ENCODE measurements at places on chromosomes 7 and 10. TPM values are rescaled to one million over a fixed set of nuclear protein-coding genes. Genes with fewer than 3 reads are reported as not detected.

Gene POLR1F
- 26.4 TPM for polyA plus RNA-seq

DNA sequence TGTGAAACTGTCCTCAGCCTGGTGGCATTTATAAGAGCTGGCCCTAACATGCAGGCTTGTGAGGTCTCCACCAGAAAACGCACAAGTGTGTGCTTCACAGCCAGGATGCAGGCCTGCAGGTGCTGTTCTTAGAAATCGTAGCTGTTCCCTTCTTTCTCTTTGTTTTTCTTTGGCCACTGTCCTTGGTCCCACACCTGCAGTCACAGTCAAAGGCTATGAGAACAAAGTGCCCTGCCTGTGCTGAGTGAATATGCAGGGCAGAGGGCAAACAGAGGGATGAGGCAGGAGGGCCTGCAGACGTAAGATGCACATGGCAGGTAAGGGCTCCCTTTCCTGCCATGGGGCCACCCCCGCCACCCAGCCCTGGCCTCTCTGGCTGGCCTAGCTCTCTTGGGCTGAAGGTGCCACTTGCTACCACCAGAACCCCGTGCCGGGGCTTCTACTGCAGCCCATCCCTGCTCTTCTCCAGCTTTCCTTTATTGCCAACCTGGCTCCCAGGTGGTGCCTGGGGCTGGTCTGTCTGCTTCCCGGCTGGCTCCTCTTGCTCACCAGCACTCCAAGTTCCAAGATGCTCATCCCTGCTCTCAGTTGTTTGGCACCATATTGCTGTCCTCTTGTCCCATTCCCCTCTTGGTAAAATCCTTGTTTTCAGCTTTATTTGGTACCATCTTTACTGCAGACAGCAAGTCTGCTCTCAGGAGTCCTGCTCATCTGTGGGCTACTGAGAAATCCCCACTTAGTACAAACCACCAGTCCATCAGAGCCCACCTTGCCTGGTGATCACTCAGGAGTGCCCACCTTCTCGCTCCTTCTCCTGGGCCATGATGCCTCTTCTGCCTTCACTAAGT lies 308.1 kb upstream of the ZMIZ1 start:
- DNase-seq: no peak

DNA sequence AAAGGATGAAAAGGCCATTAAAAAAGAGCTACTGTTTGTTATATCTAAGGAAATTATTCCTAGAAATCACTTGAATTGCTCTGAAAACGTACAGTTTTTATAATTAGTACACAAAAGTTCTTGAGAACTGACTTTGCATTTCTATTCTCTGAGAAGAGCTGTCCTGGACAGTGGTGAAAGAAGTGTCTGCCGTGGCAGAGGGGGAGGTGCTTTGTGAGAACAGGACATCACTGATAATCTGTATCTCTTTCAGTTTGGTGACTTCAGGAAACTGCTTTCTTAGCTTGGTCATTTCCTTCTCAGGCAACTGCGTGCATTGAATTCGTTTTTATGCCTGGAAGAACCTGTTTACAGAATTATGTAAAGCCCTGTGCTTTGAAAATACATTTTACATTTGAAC lies 52.1 kb downstream of the POLL start:
- no peak for DNase-seq

GRCh38 chr10:3737864-3738263 lies 47.1 kb downstream of the KLF6 start:
- no peak for DNase-seq

GRCh38 chr10:49243610-49244283 lies 55.2 kb upstream of the C10orf71 start:
- no peak for DNase-seq

Gene CLDN3
- polyA plus RNA-seq: not detected

DNA sequence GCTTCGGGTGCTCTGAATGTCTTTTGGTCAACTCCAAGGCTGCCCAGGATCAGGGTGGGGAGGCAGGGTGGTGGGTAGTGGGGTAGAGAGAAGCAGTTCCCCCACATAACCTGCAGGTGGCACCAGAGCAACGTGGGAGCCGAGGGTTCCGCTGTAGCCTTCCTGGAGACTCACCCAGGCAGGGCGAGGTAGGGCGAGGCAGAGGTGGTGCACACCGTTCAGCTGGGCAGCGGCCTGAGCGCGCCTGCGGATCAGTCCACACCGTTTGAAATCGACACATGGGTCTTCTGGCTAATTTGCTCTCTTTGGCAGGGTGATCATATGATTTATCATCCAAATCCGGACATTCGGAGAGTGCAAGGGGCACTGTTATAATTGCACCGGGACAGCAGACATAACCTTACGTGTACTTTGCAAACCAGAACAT lies 41.4 kb upstream of the MAP3K8 start:
- peak; percentile 70 for DNase-seq

DNA sequence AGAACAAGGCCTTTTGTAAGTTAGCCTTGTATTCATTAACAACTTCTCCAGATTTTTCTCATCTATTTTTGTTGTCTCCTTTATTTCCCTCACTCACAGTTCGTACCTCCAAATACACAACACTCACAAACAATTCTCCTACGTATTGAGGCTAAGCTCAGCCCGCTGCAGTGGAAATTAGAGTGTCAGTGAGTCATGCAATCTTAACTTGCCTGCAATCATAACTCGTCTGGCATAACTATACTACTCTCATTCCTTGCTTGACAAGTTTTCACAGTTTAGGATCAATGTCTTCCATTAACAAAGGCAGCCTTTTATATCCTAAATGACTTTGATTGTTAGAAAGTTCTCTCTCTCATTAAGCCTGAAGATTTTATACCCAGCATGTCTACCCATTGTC lies 23.8 kb downstream of the TMEM196 start:
- DNase-seq: no peak

GRCh38 chr10:80253266-80253962 lies 36.0 kb downstream of the MAT1A start:
- DNase-seq: no peak

Gene CUTC
- polyA plus RNA-seq: 57.2 TPM

GRCh38 chr7:144761493-144761892 lies 74.4 kb downstream of the TPK1 start:
- DNase-seq: no peak

GRCh38 chr10:65614956-65615565 lies 1310.8 kb upstream of the LRRTM3 start:
- DNase-seq: no peak

- no peak for DNase-seq
Observed at GRCh38 chr7:49255054-49255453, 330.7 kb downstream of the CDC14C start.

Gene BTBD16
- polyA plus RNA-seq: not detected

Gene CTTNBP2
- not detected for polyA plus RNA-seq

DNA sequence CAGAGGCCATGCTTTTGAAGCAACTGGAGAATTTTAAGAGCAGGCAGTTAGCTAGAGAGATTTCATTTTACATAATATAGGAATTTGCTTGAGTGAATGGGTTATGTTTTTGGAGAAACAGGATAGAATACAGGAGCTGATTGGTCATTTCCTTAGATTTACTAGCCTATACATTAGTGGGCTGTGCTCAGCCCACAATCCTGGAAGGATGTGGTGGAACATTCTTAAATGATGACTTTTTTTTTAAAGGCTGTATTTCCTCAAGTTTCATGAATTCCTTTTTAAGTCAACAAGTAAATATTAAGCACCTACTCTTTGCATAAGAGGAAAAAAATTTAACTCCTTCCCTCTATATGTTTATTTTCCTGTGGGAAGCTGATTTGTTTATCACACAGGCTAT lies 314.4 kb upstream of the BMPER start:
- no peak for DNase-seq

DNA sequence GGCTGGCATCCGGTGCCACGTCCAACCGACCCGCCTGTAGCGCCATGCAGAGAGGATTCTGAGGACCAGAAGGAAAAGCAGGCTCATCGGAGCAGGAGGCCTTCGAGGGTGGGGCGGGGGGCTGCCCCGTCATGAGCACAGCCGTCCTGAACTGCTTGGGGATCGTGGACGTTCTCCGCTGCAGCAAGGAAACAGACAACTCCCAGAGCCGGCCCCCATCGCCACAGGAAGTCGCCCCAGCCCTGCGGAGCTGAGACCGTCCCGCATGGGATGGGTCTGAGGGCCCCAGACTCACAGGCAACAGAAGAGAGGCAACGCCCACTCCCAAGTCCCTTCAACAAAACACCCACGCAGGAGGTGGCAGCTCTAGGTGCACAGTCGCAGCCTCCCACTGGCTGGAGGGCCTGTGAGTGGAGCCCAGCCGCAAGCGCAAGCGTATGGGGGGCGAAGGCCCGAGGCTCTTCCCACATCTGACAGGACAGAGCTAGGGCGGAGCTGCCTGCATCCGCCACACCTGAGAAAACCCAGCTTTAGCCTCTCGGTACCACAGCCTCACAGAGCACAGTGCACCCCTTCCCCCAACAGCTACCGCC lies 64.7 kb upstream of the TNRC18 start:
- no peak for DNase-seq

GRCh38 chr7:154937837-154938236 lies 65.1 kb downstream of the PAXIP1 start:
- no peak for DNase-seq

Gene FAM24B
- polyA plus RNA-seq: 5.5 TPM

Gene HOGA1
- not detected for polyA plus RNA-seq

Gene SEMA3D
- polyA plus RNA-seq: not detected

GRCh38 chr10:75234017-75234682 lies 1.6 kb downstream of the COMTD1 start:
- peak; percentile 94 for DNase-seq

Gene ZNF488
- polyA plus RNA-seq: not detected

Gene COL28A1
- not detected for polyA plus RNA-seq

GRCh38 chr7:42272793-42273665 lies 36.0 kb upstream of the GLI3 start:
- DNase-seq: no peak

DNA sequence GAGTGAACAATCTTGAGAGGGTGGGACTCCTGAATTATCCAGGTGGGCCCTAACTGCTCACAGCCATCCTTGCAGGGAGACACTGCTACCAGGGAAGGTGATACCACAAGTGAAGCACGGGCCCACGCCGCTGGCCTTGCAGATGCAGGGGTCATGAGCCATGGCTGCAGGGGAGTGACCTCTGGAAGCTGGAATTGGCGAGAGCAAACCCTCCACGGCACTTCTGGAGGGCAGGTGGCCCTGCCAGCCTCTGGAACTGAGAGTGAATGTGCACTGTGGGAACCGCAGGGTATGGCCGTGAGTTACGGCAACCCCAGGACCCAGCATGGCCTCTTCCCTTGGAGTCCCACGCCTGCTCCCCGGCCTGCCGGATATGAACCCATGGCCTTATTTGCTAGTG lies 37.5 kb downstream of the STK32C start:
- DNase-seq: no peak

GRCh38 chr10:93758891-93759410 lies 1.2 kb downstream of the LGI1 start:
- no peak for DNase-seq

Gene KCND2
- not detected for polyA plus RNA-seq

Gene ITIH5
- not detected for polyA plus RNA-seq

DNA sequence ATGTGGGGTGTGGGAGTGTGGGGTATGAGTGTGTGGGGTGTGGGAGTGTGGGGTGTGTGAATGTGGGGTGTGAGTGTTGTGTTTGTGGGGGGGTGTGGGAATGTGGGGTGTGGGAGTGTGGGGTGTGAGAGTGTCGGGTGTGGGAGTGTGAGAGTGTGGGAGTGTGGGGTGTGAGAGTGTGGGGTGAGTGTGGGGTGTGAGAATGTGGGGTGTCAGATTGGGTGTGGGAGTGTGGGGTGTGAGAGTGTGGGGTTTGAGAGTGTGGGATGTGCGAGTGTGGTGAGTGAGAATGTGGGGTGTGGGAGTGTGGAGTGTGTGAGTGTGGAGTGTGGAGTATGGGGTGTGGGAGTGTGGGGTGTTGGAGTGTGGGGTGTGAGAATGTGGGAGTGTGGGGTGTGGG lies 50.1 kb upstream of the EN2 start:
- DNase-seq: no peak

- DNase-seq: no peak
Observed at GRCh38 chr10:87658858-87659555, 671 bp upstream of the PAPSS2 start.
